SJCRH30 (cell line): ENCODE measurements at places on chromosomes 12 and 14.
A peak's percentile ranks its signal among the peaks of the same experiment; 100 is the strongest.

DNA sequence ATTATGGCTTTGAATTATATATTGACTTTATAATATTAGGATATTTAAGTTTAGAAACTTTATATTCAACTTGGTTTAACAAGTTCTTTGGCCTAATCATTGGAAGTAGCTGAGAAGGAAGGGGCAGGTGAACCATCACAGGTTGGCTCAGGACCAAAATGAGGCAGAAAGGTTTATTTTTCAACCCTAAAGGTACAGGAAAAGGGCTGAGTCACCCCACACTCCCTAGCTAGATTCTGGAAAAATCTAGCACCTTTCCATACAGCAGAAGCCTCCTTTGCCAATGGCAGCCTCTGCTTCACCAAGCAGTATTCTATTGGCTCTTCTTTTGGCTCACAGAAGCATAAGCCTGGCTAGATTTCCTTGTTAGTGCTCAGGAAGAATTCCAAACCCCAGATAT, 19.3 kb upstream of the MED6 start:
- DNase-seq = no peak

GRCh38 chr12:2692080-2692479, 102.7 kb upstream of the FKBP4 start:
- DNase-seq = no peak

GRCh38 chr12:69688471-69689427, 10.4 kb downstream of the BEST3 start:
- DNase-seq = peak; percentile 88

DNA sequence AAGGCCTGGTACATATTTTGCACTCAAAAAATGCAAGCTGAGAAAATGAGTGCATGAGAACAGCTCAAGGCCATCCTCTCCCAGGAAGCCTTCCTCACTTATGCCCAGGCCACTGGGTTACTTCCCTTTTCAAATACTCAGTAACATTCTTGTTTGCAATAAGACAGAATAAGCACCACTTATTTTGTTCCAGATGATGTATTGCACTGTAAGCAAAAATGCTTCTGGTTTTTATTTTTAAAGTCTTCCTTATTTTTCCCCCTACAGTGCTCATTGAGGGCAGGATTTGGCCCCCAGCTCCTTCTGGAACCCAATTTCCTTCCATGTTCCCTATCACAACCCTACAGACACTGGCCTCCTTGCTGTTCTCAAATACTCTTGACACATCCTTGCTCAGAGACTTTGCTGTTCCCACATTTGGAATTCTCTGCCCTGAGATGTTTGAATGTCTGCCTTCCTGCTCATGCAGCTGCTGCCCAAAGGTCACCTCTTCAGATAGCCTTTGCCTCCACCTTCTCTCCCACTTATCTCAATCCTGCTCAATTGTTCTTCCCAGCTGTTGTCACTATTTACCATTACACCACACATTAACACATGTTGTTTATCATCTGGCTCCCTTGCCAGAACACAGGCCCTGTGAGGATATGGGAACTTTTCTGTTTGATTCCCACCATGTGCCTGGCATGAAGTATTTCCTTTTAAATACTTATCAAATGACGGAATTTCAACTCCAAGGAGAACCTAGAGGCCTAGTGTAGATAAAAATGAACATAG, 49.9 kb downstream of the IFNG start:
- DNase-seq = peak; percentile 17

DNA sequence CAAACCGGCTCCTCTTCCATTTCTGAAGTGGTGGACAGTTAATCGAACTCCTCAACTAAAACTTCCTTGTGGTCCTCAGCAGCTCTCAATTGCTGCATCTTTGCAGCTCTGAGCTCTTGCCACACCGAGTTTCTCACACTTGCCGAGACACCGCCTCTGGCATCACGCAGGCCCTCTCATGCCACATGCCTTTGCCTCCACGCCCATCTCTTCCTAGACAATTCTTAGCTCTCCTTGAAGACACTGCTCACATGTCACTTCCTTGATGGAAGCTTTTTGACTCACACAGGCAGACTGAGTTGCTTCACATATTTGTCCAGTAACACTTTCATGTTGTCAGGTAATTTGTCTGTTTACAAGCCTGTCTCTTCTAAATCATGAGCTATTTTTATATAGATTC, 29.2 kb downstream of the KCNA1 start:
- DNase-seq = no peak

DNA sequence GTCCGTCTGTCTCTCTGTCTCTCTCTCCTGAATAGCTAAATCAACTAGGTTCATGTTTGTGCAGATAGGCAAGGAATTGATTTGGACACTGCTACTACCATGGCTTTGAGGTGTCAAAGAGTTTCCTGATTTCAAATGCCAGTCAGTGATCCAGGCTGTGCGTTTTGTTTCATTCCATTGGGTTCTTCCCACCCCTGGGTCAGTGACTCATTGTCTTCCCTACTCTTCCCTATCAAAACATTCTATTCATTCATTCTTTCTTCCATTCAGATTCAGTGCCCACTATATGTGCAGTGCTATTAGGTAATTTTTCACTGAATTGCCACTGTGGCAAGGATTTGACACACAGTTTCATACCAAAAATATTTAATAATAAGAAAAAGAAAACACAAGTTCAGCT, 50.4 kb downstream of the RPH3A start:
- DNase-seq = no peak

DNA sequence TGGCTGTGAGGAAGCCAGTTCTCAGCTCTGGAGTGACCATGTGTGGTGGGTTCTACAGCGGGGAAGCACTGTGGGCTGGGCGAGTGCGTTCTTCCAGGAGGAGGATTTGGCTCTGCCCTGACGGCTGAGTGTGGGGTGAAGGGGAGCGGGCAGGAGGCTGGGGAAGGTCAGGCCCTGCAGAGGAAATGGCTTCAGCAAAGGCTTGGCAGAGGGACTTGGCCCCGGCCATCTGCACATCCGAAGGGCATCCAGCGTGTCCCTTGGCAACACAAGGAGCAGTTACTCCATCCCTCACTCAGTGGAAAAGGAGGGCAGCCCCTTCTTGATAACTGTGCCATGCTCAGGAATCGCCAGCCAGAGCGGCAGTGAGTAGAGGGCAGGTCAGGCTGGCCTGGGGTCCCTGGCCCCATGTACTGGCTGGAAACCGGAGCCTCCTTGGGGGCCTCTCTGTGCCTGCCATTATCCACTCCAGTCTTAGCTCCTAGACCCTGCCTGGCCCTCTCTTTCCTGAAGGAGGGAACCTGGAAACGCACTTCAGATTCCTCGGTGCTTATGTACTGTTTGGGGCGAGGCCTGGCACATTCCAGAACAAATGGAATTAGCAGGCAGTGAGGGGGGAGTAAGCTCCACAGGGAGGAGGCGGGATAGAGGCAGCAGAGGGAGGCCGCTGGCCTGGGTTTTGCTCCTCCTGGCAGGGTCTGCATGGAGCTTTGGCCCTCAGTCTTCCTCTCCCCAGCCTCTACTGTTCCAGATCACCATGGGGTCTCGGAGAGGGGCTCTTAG, 133.6 kb upstream of the NCOR2 start:
- no peak for DNase-seq
